SK-N-DZ (cell line): ENCODE measurements at places on chromosomes 7 and 10.

DNA sequence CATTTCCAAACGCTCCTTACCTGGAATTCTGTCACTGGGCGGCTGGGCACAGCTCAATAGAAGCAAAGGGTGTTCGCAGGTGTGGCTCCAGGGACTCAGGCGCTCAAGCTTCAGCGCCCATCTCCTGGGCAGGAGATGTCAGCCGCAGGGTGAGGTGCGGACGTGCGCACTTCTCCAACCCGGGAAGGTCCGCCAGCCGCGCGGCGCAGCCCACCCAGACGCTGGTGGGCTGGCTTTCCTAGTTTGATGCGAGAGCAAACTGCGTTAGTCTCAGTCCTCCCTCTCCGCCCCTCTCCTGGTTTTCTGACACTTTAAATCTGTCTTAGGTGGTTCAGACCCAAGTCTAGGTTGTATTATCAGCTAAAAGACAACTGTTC lies 267 bp downstream of the CALCR start:
- DNase-seq, result no peak

DNA sequence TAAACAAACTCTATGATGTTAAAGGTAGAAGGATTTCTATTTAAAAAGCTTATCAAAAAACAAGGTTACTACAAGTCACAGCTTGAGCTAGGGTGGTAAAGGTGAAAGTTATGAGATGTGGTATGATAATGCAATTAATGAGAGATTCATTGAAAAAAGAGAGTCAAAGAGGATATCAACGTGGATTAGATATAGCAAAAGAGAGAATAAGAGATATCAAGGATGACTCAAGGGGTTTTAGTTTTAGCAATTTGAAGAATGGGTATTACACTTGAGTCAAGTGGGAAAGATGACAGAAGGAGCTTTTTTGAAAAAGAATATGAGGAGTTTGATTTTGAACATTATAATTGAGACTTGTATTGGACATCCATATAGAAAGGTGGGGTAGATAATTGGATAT lies 59.8 kb downstream of the NUTM2E start:
- DNase-seq, result no peak

- no peak for DNase-seq
These were observed 28.7 kb downstream of the LRGUK start for GRCh38 chr7:134155871-134156270.

- no peak for DNase-seq
These were observed 77.9 kb downstream of the TMEM178B start for GRCh38 chr7:141151746-141152145.

DNA sequence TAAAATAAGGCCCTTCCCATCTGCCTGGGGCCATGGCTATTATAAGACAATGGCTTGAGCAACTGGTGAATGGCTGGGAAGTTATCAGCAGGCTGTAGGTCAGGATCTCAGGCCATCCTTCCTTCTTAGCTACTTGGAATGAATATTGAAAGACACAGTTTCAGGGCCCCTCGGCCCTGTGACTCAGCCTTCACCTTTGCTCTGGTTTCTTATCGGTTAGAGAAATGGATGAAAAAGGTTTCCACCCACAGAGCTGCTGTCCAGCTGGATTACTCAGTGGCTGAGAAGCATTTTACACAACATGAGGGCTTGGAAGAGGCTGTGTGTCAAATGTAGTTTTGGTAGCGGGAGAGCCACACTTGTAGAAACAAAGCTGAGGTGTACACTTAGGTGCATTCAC lies 9.4 kb downstream of the ACSL5 start:
- DNase-seq, result no peak

- no peak for DNase-seq
These were observed 21.5 kb upstream of the AKR1C1 start for GRCh38 chr10:4941540-4942330.

DNA sequence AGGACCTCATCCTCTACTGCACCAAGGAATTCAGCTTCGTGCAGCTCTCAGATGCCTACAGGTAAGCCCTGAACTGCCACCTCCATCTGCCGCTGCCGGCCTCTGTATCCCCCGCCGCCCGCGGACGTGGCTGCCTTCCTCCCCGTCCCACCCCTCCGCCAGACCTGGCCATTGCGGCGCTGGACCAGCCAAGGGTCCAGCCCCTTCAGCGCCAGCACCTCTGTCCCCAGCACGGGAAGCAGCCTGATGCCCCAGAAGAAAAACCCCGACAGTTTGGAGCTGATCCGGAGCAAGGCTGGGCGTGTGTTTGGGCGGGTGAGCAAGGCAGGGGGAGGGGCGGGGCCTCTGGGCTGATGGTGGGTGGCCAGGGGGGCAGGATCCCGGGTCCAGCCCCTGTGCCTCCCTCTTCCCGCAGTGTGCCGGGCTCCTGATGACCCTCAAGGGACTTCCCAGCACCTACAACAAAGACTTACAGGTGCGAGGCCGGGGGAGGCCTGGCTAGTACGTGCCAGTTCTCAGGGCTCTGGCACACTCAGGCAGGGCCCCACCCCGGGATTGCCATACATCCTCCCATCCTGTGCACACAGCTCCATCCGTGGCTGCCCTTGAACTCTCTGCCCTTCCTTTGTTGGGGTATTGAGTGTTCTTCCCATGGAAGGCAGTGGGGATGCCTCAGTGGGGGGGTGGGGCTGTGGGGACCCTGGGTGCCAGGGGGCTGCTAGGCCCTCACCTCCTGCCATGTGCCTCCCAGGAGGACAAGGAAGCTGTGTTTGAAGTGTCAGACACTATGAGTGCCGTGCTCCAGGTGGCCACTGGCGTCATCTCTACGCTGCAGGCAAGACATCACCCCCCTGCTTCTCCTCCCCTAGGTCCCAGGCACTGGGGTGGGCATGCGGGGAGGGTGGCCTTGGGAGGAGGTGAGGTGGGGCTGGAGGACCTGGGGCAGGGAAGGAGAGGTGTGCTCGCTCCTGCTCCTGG lies 13.5 kb downstream of the ASL start:
- DNase-seq, result no peak

DNA sequence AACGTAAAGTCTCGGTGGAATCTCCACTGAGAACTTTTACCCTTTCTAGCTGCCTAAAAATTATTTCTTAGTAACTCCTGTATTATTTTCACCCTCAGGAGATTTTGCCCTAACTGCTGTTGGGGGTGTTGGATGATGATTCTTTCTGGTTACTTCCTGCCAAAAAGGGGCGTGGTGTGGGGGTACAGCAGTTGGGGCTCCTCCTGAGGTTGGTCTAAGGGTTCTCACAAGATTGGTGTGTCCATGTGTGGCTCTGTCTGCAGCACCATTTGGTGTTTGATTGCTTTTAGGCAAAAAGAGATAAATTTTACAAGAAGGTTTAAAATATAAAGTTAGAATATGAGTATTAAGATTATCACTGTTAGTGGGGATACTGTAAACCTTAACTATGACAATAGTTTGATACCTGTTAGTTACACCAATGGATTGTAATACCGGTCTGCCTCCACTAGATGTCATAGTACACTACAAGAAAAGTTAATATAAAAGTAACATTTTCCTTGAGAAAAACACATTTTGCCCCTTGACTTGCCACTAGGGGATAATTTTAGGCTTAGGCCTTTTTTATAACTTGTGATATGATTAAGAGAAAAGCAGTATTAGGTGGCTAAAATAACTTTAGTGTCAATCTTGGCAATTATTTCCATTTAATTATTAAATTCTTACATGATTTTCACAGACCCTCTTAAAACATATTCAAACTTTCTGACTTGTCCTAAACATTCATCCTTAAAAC lies 928.7 kb downstream of the IPMK start:
- DNase-seq, result peak; percentile 67

DNA sequence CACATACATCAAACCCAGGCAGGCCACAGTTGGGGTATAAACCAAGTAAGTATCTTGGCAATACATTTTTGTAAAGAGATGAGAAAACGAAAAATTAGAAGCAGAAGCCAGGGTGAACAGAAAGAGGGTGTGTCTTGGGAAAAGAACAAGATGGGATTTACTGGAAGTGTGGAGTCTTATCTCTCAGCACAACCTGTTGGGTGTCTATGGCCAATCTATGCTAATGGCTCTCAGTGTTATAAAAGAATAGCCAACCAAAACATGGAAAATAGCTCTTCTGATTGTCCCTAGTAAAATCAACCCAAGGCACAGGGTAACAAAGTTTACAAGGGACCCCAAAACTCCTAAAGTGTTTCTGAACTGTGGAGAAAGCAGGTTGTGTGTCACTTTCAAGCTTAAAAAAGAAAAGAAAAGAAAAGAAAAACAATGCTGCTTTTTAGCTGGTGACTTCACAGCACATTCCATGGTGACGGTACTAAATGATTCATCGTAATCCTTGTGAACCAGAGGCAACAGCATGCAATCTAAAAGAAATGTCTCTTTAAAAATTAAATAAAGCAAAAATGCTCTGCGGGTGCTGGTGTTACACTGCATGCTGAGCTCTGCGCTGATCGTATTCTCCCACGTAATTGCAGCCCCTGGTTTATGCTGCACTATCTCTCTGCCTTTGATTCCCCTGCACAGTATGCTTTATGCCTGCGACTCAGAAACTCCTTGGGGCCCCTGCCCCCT lies 100.8 kb downstream of the C10orf90 start:
- DNase-seq, result no peak

GRCh38 chr10:79384773-79385391 lies 37.6 kb downstream of the PPIF start:
- no peak for DNase-seq

- DNase-seq, result no peak
These were observed 221.8 kb upstream of the MBL2 start for GRCh38 chr10:52994370-52994769.

- DNase-seq, result no peak
These were observed 4.6 kb upstream of the RBAK start for GRCh38 chr7:5041047-5041446.

DNA sequence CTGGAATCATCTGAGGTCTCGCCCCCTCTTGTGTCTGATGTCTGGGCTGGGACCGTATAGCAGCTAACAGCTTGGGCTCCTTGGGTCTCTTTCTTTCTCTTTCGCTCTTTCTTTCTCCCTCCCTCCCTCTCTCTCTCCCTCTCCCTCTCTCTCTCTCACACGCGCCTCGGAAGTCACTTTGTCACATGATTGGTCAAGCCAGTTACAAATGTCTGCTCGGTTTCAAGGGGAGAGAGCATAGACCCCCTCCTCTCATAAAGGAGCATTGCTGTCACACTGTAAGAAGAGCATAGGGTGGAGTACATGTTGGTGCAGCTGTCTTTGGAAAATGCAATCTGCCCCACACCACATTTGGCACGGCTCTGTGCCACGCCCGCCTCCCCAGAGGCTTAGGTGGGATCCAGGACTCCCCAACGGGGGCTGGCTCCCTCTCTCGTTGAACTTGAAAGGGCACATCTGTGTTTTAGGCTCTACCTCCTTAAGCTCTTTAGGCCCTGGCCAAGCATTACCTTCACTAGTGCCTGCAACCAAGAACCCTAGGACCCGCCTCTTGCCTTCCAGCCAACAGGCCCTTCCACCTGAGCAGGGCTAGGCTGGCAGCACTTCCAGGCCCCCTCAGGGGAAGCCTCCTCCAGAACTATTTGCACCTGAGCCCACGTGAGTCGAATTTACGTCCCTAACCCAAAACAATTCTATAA lies 61.9 kb upstream of the CACUL1 start:
- DNase-seq, result no peak

DNA sequence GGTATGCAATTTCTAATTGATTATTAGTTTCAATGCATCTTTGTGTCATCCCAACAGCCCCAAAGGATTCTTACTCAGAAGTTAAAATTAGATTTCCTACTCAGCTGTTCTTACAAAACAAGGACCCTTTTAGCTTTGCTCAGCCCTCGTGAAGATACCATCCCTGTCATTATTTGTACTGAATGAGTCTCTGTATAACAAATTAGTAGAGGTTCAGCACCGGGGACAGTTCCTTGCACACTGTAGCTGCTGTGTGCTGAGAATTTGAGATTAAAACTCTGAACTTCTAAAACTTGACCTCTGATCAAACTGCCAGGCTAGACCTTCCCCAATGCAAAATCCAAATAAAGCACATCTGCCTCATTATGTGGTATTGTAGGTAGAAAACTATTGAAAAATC lies 299.1 kb downstream of the LHFPL3 start:
- no peak for DNase-seq

DNA sequence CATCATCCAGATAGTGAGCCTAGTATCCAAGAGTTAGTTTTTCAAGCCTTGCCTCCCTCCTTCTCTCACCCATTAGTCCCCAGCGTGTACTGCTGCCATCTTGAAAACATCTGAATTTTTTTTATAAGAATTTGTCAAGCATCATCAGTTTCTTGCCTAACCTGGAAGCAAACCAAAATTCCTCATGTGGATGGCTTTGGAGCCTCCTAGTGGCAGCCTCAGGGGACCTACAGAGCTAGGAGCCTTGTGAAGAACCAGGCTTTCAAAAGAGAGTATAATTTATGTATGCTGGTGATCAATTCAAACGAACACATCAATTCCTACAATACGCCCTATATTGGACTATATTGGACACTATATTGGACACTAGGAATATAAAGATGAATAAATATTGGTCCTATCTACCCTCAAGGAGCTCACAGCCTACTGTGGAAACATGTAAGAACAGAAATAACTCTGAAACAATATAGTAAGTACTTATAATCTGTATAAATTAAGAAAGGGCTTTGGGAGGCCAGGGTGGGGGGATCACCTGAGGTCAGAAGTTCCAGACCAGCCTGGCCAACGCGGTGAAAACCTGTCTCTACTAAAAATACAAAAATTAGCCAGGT lies 63.4 kb downstream of the HPSE2 start:
- peak; percentile 40 for DNase-seq

- no peak for DNase-seq
These were observed 32.4 kb upstream of the VKORC1L1 start for GRCh38 chr7:65840446-65840845.

GRCh38 chr10:61464461-61465170 lies 11.4 kb upstream of the TMEM26 start:
- no peak for DNase-seq

- no peak for DNase-seq
These were observed 29.4 kb upstream of the CCNJ start for GRCh38 chr10:96013956-96014355.
